ENCODE measurements at places on chromosomes 11 and 22.

DNA sequence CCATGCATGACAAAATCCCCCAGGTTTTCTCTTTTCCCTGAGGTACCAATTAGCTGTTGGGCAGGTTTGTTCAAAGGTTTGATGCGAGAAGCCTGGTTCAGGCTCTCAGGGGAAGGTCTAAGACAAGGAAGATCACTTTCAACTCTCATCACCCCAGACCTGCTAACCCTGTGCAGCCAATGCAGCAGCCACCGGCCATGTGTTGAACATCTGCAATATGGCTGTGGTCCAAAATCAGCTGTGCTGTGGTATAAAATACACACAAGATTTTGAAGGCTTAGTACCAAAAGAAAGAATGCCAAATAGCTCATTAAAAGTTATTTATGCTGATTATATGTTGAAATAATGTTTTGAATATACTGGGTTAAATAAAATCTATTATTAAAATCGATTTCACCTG lies 58.5 kb downstream of the SMCO4 start:
- DNase-seq: no peak

- DNase-seq: no peak
Measured at GRCh38 chr11:46628961-46629360, 11.6 kb downstream of the ATG13 start.

DNA sequence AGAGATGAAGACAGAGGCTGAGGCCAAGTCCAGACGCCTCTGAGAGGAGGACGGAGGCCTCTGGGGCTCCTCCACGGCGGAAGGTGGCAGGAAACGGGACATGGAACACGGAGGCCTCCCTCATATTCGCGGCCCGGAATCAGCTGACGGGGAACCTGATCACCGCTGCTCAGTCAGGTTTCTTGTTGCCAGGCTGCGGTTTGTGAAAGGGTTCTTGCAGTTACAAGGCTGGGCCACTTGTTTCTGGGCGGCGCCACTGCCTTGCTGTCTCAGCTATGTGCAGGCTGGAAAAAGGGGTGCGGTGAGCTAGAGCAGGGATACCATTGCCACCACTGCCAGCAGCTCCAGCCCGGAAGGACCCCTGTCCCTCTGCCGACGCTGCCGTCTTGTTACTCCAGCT lies 10.0 kb upstream of the MMP1 start:
- DNase-seq: peak; percentile 9

DNA sequence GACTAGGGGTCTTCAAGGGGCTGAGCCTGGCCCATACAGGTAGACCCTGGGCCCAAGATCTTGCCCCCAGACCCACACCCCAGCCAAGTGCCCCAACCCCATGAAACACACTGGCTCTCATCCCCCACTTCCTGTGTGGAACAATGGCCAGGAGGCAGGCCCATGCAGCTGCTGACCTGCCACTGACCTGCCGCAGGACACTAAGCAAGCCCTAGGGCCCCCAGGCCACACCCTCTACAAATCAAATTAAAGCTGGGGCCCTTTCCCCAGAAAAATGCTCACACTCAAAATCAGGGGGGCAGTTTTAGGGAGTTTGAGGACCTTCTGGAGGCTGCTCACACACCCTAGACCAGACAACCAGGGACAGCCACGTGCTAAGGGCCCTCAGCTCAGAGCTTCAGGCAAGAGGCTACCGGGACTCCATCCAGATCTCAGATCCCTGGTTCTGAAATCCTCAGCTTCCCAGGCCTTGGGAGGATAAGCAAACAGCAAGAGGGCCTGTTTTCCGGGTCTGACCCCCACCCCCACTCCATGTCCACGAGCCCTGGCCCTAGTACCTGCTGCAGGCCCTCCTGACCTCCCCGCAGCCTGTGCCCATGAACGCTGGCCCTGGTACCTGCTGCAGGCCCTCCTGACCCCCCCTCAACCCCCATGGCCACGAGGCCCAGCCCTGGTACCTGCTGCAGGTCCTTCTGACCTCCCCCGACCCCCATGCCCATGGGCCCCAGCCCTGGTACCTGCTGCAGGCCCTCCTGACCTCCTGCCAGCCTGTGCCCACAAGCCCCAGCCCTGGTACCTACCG lies 10.0 kb downstream of the CARD10 start:
- DNase-seq: no peak
